Activated CD4-positive, alpha-beta T cell treated with anti-CD3 and anti-CD28 coated beads, Interleukin-2, amount 50 U/mL, for 48 hours (primary cell): ENCODE measurements at places on chromosomes 3 and 15.

DNA sequence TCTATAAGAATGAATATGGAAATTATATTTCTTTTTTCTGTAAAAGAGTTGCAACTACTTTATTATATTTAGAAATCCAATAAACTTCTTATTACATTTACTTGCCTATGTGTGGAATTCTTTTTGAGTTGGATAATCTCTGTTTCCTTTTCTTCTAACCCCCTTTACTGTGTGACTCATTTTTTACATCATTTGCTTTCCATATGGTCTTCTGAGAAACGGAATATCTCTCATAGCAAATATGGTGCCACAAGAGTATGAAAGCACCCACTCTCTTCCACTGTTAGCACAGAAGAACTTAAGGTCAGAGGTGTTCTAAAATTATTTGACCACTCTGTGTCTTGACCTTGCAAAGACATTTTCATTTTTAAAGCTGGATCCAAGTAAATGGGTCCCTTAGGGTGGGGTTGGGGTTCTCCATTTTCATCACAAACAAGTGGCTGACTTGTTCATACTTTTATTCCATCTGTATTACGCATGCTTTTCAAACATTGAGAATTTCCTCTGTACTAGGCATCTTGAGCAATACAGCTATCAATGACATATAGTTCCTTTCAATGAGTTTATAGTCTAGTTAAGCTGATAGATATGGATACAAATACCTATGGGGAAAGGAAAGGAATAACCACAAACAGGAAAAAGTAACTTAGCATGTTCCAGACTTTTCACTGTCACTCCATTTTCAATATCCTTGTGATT, 281.1 kb upstream of the TPRG1 start:
- no peak for DNase-seq

DNA sequence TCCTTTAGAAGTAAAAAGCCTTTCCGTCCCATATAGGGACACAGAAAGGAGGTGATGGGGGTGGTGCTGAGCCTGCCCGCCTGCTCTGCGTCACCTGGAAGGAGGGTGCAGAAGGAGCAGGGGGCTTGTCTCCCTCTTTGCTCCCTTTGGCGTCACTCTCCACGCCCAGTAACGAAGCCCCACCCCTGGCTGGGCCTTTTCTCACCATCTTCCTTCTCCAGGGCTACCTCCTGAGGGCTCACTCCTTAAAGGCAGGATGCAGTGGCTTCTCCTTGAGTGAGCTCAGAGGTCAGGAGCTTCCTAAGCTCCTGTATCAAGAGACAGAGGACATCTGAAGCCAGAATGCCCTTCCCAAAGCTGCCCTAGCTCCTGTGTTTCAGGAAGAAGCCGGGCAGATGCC, 31.5 kb downstream of the SLCO3A1 start:
- no peak for DNase-seq

GRCh38 chr15:34793901-34794300, 1.4 kb downstream of the ACTC1 start:
- DNase-seq = no peak

- peak; percentile 68 for DNase-seq
Measured at GRCh38 chr3:50320853-50321335, 1.7 kb downstream of the HYAL2 start.

DNA sequence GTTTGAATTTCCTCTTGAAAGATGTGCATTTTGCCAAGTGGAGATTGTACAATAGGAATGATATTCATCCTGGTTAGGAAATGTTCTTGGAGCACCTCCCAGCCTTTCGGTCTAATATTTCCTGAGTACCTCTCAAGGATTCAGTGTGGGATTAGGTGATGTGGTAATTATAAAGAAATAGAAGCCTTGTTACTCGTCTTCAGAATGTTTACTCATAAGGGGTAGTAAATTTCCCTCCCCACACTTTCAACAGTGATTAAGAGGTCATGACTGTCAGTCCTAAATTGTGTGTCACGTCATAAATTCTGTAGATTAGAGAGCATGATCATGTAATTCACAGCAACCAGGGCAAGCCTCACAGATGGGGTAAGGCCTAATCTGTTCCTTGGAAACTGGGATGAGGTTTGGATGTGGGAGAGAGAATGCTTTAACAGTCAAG, 633.1 kb upstream of the TBL1XR1 start:
- no peak for DNase-seq
